ENCODE measurements at places on chromosomes 1 and 21.

GRCh38 chr1:89350298-89350697, 13.6 kb upstream of the GBP6 start:
- no peak for DNase-seq

DNA sequence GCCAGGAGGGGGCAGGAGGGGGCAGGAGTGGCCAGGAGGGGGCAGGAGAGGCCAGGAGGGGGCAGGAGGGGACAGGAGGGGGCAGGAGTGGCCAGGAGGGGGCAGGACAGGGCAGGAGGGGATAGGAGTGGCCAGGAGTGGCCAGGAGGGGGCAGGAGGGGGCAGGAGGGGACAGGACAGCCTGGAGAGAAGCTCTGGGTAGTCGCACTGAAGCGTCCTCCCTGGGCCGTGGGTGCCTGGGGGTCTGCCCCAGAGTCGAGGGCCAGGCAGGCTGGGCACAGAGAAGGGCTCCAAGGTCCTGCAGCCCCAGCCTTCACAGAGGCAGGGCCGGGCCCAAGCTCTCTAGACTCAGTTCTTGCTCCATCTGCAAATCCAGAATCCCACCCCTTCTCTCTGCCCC, 22.9 kb downstream of the MEGF6 start:
- no peak for DNase-seq

GRCh38 chr21:34846601-34847112, 177.9 kb downstream of the CLIC6 start:
- no peak for DNase-seq

DNA sequence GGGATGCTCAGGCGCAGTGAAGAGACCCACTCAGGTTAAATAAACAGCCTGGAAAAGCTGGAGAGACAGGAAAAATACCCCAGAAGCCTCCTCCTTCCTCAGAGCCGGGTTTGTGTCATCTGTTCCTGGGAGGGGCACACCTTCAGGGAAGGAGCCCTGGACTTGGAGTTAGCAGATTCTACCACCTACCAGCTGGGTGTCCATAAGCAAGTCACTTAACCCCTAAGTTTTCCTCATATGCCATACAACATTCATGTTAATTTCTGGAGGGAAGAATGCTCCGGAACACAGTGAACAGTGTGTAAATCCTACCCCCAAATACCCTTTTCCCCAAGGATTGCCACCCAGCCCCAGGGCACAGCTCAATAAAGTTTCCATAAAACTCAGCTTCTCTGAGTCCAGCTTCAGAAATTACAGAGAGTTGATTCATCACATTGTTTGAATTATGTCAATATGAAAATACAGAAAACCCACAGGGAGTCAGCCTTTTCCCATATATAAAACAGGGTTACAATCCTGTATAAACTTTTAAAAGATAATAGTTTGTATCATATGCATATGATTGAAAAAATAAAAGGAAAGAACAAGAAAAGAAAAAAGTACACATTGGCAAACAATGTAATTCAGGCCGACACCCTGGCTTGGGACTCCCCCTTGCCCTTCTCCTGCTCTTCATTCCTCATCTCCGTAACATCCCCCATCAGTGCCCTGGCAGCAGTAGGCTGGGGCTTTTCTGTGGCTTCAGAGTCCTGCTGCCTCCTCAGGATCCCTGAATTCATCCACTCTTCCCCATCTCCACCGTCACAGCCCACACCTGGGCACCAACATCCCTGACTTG, 291.8 kb upstream of the USP24 start:
- DNase-seq, result no peak

GRCh38 chr1:150626150-150626549, 3.3 kb downstream of the ENSA start:
- peak; percentile 61 for DNase-seq

DNA sequence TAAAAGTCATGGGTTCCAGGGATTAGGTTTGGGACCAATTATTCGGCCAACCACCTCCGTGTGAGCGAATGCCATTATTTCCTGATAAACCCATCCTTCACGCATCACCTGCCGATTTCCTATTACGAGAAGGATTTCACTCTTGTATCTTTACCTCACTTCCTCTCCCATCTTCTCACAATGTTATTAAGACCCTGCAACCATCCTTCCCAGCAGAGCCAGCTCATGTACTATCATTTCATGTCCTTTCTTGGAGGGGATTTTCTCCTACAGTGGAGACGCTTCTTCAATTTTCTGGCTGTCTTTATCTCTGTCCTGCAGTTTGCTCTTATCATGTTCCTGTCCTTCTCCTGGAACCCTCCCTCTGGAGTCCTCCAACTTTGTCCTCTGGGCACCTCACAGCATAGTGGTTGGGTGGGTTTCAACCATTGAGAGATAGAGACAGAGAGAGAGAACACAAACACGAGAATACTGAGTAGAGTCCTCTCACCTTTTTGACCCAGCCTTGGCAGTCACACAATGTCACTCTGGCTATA, 192.2 kb downstream of the DYRK1A start:
- DNase-seq, result no peak

DNA sequence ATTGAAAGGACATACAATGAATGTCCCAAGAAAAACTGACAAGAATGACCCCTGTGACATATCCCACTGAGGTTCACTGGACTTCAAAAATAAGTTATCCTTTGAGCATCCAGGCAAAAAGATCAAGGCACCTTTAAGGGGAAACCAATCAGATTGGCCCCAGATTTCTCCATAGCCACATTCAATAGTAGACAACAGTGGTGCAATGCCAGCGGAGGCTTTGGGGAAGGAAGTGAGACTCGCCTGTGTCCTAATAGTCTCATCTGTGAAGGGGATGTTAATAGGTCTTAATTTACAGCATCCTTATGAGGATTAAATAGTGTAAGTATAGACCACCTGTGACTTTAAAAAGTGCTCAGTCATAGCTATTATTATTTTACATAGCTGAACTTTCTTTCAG, 21.5 kb downstream of the RPL5 start:
- no peak for DNase-seq

- DNase-seq, result no peak
These were observed 165.8 kb upstream of the EDN2 start for GRCh38 chr1:41650028-41650880.

DNA sequence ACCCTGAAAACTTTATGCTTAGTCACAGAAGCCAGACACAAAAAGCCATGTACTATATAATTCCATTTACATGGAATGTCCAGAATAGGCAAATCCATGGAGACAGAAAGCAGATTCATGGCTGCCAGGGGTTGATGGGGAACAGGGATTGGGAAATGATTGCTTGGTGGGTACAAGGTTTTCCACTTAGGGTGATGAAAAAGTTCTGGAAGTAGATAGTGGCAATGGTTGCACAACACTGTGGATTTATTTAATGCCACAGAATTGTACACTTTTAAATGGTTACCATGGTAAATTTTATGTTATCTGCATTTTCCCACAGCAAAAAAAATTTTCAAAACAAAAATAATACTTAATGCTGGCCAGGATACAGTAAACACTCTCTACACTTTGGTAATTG, 40.6 kb downstream of the ENAH start:
- no peak for DNase-seq

DNA sequence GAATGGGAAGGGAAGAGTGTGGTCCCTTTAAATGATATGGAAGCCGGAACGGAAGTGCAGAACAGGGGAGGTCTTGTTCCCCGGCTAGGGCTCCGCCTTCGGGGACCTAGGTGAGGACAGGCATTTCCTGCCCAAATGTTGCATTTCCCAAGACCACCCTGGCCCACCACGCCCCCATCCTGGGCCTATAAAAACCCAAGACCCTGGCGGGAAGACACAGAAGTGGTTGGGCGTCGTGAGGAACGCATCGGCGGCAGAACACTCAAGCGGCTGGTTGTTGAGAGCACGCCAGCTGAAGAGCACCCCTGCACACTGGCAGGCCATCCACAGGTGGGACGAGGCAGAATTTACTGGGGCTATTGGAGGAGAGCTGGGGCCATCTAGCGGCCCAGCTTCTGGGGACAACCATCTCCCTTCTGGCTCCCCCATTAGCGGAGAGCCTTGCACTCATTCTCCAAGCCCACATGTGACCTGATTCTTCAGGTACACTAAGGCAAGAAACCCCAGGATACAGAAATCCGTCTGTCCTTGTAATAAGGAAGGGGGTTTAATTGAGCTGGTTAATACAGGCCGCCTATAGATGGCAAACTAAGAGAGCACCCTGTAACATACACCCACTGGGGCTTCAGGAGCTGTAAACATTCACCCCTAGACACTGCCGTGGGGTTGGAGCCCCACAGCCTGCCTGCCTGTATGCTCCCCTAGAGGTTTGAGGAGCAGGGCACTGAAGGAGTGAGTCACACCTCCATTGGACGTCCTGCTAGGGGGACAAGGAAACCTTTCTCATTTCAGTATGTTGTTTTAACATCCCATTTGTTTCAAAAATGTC, 1327.9 kb downstream of the BRINP3 start:
- DNase-seq, result no peak

Data from stimulated activated CD4-positive, alpha-beta T cell treated with anti-CD3 and anti-CD28 coated beads, Interleukin-12 subunit alpha, Interleukin-12 subunit beta, amount 100 ng/mL, for 48 hours (primary cell).